ENCODE measurements at places on chromosomes 7 and 10.

DNA sequence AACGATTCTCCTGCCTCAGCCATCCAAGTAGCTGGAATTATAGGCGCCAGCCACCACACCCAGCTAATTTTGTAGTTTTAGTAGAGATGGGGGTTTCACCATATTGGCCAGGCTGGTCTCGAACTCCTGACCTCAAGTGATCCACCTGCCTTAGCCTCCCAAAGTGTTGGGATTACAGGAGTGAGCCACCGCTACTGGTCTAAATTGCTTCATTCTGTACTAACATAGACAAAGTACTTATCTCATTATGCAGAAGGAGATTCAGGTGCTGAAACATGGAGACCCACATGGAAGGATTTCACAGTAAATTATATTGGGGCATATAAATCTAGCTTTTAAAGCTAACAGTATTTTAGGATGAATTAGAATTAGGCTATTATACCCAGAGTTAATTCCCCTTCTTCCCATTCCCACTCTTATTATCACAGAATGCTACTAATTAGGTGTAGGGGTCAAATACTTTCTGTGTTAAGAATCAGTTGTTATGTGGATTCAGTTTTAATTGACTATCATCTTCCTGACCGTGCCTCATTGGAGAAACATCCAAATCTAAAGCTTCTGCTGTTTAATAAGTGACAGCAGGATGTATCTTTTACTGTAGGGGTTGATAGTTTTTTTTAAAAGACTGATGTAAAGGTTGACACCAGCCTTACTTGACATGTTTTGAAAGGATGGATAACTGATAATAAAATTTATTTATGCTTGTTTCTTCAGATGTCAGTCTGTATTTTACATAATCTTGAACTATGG, 27.2 kb downstream of the ADK start:
- DNase-seq = no peak

GRCh38 chr7:92641921-92642511, 51.8 kb upstream of the FAM133B start:
- DNase-seq = no peak

DNA sequence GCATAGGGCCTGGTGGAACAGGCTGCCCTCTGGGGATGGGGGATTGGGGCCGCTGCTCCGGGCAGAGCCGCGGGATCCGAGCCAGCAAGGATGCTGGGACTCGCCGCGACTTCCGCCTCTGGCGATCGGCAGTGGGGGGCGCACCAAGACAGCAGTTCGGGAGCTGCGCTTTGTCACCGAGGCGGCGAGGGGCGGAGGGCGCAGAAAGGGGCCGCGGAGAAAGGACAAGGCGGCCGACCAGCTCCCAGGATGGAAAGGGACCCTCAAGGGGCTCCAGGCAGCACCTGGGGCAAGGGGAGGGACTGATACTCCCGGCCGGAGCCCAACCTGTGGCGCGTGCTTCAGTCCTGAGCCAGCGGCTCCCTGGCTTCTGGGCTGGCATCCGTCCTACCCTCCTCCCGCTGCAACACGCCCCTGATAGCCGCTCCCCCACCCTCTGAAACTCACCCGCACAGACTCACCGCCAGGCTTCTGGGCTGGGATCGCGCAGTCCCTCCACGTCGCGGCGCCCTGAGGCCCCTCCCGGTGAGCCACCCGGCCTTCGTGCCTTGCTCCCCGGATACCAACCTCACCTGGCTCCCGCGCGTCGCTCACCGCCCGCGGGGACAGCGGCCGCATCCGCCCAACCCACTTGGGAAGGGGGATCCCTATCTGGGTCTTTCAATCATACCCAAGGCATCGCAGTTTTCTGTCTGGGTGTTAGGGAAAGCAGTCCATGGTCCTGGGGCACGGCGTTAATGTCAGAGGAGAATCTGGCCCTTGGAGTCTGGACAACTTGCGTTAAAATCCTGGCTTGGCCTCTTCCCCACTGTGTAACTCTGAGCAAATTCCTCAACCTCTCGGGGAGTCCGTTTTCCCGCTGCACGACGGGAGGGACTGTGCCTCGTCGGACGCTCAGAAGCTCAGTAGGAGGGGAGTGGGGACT, 7.0 kb upstream of the EVX1 start:
- peak; percentile 72 for DNase-seq

DNA sequence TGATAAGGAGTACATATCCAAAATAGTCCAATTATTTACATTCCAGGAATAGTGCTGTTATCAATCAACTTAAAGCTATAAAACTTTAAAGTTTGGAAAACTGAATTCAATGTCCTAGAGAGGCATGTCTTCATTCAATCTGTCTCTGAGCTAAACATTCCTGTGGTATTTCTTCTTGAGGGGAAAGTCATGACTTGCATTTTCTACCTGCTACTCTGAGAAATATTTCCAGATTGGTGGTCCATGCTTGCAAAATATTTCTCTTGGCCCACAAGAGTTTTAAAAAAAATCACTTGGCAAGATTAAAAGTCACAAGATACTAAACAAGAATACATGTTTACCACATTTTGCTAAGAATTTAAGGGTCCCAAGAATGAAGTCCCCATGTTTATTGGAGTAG, 63.6 kb upstream of the HGF start:
- DNase-seq = no peak

DNA sequence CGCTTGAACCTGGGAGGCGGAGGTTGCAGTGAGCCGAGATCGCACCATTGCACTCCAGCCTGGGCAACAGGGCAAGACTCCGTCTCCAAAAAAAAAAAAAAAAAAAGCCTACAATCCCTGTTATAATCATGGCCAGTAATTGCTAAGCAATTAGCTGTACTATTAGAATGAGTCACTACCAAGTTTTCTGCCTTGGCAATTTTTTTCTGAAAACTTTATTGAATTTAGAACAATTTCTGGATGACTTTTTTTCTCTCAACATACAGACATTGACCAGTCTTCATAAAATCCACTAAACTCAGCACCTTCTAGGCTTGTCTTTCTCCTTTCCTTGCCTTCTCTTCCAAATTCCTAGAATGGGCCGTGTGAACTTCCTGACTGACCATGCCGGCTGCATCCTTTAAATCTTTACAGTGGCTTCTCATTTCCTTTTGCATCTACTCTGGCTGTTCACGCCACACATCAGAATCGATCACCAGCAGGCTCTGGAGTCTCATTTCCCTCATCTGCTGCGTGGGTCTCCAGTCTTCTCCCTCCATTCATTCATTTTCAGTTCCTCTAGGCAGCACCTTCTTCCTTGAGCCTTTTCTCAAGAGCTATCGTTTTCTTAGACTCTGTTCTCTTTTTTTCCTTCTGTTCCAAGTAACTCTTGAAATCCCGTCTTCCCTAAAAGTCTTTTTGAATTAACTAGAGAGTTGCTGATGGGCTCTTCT, 107.9 kb downstream of the KAT6B start:
- DNase-seq = no peak

- no peak for DNase-seq
Observed at GRCh38 chr10:86962136-86962980, 4.0 kb downstream of the SNCG start.

Data from NCI-H2081 (cell line).